ENCODE measurements at places on chromosomes 7 and 10.

DNA sequence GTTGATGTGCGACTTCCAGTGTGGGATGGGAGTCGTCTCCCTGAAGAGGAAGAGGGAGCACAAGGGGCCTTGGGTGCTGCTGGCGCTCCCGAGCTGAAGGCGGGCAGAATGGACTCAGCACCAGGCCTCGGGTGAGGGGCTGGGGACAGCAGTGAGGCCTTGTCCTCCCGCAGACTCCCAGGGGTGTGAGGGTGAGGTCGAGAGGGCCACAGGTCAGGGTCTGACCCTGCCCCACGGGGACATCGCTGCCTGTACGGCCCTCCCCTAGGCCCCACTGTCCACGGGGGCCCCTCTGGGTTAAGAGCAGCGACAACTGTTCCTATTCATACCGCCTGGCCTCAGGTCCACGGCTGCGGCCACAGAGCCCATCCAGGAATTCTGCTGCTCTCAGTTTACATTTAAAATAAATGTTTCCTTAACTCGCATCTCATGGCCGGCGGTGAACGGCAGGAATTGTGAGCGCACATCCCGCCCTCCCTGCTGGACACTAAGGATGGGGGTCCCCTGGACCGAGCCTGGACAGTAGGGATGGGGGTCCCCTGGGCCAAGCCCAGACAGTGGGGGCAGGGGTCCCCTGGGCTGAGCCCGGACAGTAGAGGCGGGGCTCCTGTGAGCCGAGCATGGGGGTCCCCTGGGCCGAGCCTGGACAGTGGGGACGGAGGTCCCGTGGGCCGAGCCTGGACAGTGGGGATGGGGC is 61.7 kb downstream of the PDGFA start:
- DNase-seq, result no peak

DNA sequence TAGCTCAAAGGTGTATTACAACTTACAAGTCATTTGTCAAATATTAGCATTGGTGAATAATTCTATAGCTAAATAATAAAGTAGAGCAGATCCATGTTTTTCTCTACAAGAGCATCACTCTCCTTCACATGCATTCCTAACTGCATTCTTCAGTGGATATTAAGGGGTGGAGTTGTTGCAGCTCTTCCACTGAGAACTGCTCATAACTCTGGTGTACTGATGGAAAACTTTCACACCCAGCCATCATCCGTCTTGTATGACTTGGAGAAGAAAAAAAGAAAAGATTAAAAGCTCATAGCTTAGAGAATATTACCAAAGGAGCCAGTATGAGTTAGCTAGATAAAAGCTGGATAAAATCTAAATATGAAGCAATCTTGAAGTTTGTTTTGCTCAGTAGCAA is 10.2 kb upstream of the FAM13C start:
- no peak for DNase-seq

DNA sequence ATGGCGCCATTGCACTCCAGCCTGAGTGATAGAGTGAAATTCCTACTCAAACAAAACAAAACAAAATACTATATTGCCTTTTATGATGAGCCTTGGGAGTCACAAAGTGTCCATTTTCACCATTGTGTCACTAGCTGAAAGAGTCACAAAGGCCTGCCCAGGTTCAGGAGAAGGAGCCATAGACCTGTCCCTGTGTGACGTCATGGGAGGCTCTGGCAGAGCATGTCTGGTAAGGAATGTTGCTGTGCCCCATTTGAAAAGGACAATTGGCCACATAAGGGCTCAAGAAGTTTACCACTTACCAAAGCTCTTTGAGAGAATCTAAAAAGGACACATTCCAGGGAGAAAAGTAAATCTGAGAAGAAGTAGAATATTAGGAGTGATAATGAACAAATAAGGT is 367.7 kb downstream of the SDK1 start:
- DNase-seq, result no peak

DNA sequence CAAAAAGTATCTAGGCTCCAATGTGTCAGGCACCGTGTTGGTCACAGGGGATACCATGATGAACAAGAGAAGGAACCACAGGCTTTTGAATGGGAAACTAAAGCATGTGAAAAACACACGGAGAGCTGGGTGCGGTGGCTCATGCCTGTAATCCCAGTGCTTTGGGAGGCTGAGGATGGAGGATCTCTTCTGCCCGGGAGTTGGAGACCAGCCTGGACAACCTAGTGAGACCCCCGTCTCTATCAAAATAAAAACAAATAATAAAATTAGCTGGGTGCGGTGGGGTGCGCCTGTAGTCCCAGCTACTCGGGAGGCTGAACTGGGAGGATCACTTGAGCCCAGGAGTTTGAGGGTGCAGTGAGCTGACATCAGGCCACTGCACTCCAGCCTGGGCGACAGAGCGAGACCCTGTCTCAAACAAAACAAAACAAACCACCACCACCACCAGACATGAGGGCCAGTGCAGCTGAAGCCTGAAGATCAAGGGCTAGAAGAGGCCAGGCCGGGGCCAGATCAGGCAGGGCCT is 611 bp upstream of the COPS6 start:
- no peak for DNase-seq

DNA sequence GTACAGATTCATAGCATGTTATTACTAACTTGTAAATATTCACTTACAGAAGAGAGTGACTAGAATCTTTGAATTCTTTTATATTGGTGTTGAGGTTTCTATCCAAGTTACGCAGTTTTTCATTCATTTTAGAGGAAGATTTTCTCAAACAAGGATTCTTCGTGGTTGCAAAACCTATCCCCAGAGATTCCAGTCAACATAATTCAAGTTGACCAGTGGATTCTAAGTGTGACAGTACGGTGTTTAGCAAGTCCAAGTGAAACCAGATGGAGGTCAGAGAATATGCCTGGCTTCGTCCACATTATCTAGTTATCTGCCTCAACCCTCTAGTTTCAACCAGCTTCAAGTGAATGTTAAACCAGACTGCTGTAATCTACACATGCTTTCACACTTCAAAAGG is 131.9 kb downstream of the SDK1 start:
- DNase-seq, result no peak

- no peak for DNase-seq
Measured at GRCh38 chr7:27746978-27747377, 7.0 kb downstream of the TAX1BP1 start.

DNA sequence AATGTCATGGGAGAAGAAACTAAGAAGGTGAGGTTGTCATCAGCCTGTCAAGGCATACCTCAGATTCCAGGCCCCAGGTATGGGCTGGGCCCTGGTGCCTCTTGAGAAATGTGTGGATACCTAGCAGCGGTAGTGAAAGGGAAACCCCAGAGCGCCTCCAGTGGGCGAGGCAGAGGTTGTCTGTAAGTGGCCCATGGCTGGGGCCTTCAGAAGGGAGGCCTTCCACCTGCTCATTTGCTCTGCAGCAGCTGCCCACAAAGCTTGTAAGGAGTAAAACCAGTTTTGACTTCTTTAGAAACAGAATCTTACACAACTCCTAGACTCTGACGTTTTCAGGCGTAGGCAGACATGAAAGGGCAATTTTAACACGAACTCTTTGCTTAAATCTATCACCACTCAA is 509.9 kb downstream of the PARD3 start:
- DNase-seq, result peak; percentile 2

DNA sequence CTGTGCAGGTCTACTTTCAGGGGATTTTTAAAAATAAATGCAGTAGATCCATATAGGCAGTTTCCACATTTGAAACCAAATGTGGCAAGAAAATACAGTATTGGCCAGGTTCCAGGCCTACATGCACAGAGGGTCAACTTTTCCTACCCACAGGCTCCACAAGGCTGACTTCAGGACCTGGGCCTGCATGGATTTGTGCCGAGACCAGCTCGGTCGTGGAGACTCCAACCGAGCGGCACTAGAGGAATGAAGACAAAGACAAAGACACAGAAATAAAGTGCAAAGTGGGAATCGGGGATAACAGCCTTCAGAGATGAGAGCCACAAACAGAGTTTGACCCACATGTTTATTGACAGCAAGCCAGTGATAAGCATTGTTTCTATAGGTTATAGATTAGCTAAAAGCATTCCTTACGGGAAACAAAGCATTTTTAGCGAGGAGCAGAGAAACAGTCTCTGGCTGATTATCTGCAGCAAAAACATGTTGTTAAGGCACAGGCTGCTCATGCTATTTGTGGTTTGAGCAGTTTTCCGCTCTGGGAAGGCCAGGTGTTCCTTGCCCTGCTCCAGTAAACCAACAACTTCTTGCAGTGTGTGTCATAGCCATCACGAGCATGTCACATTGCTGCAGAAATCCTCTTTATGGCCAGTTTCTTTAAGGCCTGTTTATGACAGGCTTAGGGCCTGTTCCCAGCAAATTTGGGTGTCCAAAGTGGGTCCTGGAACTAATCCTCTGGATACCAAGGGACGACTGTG is 52.6 kb downstream of the ZNF37A start:
- no peak for DNase-seq

DNA sequence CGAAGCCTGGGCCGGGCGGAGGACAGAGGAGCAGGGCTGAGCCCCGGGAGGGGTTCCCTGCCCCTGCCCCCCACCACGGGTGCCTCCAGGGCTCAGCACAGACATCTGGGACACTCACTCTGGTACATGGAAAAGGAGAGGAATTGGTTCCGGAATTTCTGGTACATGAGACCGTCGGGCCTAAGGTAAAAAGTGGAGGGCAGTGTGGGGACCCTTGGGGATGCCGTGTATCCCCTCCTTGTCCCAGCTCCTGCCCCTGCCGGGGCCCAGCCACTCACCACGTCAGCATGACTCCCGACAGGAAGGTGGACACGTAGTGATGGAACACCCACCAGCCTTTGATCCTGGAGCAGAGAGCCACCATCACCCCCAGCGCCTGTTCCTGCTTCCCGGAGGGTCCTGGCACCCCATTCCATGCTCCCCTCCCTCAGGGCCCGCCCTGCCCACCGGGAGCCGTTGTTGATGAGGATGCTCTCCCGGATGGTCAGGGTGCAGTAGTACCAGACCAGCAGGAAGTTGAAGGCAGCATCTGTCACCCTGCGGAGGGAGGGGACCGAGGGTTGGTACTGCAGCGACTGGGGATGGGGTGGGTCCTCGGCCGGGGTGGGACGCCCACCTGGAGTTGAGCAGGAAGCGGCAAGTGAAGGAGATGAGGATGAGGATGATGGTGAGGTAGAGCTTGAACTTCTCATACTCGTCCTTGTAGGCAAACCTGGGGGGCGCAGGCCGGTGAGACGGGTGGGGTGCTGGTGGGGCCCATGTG is 6.4 kb downstream of the TMEM120A start:
- no peak for DNase-seq

GRCh38 chr10:95309958-95310357 is 19.2 kb upstream of the PDLIM1 start:
- no peak for DNase-seq

DNA sequence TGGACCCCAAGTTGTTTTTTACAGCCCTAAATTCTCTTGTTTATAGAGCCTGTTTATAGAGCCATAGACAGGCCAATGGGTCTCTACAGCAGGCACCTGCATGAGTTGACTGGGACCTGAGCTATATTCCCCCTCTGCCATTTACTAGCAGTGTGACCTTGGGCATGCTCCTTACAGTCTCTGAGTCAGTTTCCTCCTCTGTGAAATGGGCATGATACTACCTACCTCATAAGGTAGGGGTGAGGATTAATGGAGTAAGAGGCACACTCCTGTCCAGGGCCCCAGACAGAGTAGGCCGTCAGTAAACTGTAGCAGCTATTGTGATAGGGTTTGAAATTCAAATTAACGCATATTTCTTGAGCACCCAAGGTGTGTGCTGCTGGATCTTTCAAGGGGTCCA is 138.1 kb downstream of the TCF7L2 start:
- DNase-seq, result no peak
